Neural progenitor cell (in vitro differentiated cells): ENCODE measurements at places on chromosomes 6 and 20. TPM values are rescaled to one million over a fixed set of nuclear protein-coding genes. Genes with fewer than 3 reads are reported as not detected.

Gene ZDHHC14
- total RNA-seq = 7.1 and 14.5 TPM in 2 replicates

Gene CCN2
- 46.7 and 54.5 TPM in 2 replicates for total RNA-seq

Gene POU5F1
- 17.2 and 17.4 TPM in 2 replicates for total RNA-seq

Gene ADTRP
- total RNA-seq = not detected in 2 replicates

Gene LHFPL5
- not detected in 2 replicates for total RNA-seq

Gene TRIM15
- not detected in 2 replicates for total RNA-seq

Gene HLA-DRA
- 1.8 and 2.3 TPM in 2 replicates for total RNA-seq

Gene CST9
- not detected in 2 replicates for total RNA-seq

Gene GRM1
- total RNA-seq = 0.50 and 0.79 TPM in 2 replicates

Gene RSPH4A
- total RNA-seq = 0.59 and 0.69 TPM in 2 replicates

DNA sequence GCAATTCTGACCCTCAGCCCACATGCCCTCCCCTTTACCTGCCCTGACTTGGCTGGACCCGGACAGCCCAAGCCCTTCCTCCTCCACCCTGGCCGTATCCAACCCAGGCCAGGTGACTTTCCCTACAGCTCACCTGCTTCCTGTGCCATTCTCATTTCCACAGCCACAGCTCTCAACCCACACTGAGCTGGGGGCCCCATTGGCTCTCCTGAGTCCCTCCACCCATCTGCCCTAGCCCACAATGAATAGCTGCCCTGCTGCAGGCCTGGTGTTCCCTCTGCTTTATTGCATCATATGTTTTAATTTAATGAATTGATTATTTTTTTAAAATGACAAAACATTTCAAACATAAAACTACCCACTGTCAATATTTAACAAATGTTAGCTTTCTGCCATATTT, 118.5 kb upstream of the BACH2 start:
- H3K4me3 ChIP-seq = no peak overlapping the region
- peaks cover 19% of the 10 kb centered on the region for H3K4me1 ChIP-seq
- no peaks in the 10 kb centered on the region for H3K36me3 ChIP-seq

DNA sequence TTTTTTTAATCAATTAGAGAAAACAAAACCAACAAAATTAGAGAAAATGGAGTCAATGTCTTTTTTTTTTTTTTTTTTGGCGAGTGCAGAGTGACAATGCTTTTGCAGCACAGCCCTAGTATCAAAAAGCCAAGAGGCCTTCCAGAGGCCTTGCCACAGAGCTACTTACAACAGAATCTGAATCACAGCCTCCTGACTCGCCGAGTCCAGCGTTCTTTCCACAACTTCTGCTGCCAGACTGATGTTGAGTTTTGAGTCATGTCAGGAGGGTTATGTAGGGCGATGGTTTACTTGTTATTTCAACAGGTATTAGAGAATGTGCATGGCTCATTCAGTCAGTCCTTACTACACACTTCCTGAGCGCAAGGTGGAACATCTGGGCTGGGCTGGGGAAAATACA, 88.6 kb downstream of the FNDC1 start:
- no peaks in the 10 kb centered on the region for H3K27me3 ChIP-seq
- no peak overlapping the region for H3K27ac ChIP-seq
- no peaks in the 10 kb centered on the region for H3K4me1 ChIP-seq
- DNase-seq = no peak
- no peaks in the 10 kb centered on the region for H3K36me3 ChIP-seq

DNA sequence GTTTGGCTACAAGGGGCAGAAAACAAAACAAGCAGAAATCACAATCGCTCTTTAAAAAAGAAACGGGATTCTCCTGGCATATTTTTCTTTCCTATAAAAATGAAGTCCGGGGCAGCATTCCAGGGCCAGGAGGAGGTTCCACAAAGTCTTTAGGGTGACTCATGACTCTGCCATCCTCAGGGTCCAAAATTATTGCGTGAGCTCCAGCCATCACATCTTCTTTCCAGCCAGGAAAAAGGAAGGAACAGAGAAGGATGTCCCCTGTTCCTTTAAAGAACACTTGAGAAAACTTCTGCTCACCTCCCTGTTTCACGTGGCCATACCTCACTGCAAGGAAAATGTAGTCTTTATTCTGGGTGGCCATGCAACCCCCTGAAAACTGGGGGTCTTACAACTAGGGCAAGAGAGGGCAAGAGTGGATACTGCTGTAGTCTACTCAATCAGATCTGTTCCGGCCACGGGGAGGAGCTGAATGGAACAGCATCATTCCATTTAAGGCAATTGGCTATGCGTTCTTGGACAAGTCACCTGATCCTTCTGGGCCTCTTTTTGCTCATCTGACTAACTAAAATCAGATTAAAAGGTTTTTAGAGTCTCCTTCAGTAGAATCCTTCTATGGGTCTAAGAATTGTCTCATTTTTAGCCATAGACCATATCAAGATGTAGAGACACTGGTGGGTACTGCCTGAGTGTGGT, 49.4 kb downstream of the CTCFL start:
- no peak for DNase-seq
- no peaks in the 10 kb centered on the region for H3K36me3 ChIP-seq
- H3K4me1 ChIP-seq = peaks cover 30% of the 10 kb centered on the region

DNA sequence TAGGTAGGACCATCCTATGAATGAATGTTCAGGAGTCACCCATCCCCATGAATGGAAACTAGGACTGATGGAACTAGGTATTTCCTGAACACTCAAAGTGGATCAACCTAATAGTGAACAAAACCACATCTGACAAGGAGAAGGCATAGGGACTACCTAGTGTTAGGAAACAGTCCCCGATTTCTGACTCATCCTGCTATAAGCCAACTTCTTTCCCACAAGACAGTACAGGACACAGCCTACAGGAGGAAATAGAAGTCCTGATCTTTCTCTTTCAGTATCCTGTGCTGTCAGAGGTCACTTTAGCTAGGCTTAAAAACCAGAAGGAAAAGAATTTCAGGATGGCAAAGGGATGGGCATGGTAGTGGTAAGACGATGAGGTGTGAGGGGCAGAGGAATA, 19.5 kb upstream of the GMDS start:
- H3K27me3 ChIP-seq = no peaks in the 10 kb centered on the region
- no peak for DNase-seq
- no peak overlapping the region for H3K27ac ChIP-seq
- no peaks in the 10 kb centered on the region for H3K36me3 ChIP-seq

- DNase-seq = no peak
- H3K4me1 ChIP-seq = no peaks in the 10 kb centered on the region
- no peak overlapping the region for H3K27ac ChIP-seq
Measured at GRCh38 chr20:24350923-24351368, 118.5 kb upstream of the SYNDIG1 start.

GRCh38 chr6:12729467-12729866, 12.9 kb downstream of the PHACTR1 start:
- no peaks in the 10 kb centered on the region for H3K27me3 ChIP-seq
- no peak overlapping the region for H3K27ac ChIP-seq
- DNase-seq = no peak
- H3K4me1 ChIP-seq = no peaks in the 10 kb centered on the region
- H3K4me3 ChIP-seq = no peak overlapping the region
- no peaks in the 10 kb centered on the region for H3K36me3 ChIP-seq

DNA sequence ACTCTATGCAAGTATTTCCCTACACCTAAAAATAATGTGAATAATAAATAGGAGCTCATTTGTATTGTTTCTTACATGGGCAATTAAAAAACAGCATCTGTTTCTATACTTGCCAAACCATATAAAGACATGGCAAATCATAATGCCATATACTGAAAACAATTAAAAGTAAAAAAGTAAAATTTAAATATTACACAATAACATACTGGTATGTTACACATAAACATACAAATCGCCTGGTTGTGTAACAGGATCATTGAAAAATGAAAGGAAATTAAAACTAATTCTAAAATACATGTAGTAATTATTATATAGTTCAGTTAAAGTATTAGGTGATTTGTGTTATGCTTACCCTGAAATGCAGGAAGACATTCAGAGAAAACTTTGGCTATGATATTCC, 11.2 kb downstream of the NDUFAF4 start:
- H3K4me3 ChIP-seq = no peak overlapping the region
- peaks cover 4% of the 10 kb centered on the region for H3K36me3 ChIP-seq
- no peaks in the 10 kb centered on the region for H3K27me3 ChIP-seq
- H3K27ac ChIP-seq = no peak overlapping the region

DNA sequence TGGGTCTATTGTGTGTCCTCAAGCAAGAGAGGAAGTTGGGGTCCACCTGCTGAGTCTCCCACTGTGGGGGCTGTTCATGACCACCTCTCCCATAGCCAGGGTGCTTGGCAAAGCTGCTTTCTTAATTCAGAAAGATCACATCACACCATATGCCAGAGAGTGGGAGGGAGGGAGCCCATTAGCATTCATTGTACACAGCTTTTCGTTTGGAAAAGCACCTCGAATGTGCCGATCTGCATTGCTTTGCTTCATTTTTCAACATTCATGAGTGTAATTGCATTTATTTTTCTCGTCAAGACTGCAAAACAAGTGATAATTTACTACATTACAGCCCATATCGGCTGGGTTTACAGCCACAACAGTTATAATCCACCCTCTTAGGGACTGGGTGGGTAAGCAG, 327.3 kb downstream of the PTPRT start:
- no peak for DNase-seq
- no peaks in the 10 kb centered on the region for H3K36me3 ChIP-seq
- no peaks in the 10 kb centered on the region for H3K4me1 ChIP-seq
- no peak overlapping the region for H3K27ac ChIP-seq
- H3K4me3 ChIP-seq = no peak overlapping the region

DNA sequence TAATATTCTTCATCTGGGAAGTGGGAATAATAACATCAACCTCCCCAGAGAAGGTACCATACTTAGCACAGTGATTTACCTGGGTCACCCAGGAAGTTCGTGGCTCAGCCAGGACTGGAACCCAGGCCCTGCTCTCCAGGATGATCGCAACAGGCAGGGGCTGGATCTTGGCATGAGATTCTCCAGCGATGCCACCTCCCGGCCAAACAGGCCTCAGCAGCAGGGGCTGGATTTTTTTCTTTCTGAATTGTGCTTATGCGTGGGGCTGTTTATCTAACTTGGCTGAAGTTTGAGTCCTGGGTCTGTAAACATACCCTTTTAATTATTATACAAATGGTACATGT, 129.5 kb upstream of the PTPN1 start:
- DNase-seq = no peak
- no peaks in the 10 kb centered on the region for H3K4me1 ChIP-seq
- no peak overlapping the region for H3K4me3 ChIP-seq
- no peak overlapping the region for H3K27ac ChIP-seq
- H3K27me3 ChIP-seq = no peaks in the 10 kb centered on the region

DNA sequence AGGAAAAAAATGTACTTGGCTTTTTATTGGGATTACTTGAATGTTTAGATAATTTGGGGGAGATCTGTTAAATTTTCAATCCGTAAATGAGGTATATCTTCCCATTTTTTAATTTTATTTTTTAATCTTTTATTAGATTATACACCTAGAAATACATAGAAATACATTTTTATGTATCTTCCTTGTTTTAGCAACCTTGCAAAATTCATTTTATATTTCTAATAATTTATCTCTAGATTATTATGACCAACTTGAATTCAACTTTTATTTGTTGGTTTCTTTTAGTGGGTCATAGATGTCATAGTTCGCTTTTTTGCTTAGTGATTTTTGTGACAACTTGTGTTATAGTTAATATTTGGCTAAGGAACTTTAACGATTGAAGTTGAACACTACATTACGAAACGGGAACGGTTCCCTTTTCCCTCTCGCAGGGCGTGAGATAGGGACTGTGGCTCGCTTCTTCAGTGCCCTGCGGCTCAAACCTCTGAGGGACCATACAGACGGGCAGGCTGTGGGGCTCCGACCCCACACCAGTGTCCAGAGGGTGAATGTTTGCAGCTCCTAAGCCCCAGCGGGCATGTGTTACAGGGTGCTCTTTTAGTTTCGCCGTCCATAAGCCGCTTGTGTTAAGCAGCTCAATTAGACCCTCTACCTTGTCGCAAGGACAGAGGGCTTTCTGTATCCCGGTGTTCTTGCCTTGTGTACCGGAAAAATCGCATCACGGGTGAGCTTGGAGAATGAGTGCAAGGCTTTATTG, 53.8 kb downstream of the PRND start:
- no peaks in the 10 kb centered on the region for H3K27me3 ChIP-seq
- H3K36me3 ChIP-seq = no peaks in the 10 kb centered on the region
- no peaks in the 10 kb centered on the region for H3K4me1 ChIP-seq
- H3K4me3 ChIP-seq = no peak overlapping the region

DNA sequence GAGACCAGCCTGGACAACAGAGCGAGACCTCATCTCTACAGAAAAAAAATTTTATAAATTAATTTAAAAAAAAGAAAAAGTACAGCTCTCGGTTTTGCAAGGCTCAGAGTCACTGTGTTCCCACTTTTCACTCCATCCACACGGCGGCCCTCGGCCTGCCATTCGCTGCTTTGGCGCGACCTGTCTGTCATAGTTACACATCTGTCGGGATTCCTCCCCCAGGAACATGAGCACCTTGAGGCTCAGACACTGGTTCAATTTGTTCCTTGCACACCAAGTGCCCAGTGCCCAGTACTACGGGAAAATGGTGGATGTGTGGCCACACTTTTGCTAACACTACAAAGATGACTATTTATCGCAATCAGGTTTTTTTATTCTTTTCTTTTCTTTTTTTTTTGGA, 8.4 kb downstream of the CTSZ start:
- H3K4me3 ChIP-seq = no peak overlapping the region
- H3K27ac ChIP-seq = no peak overlapping the region
- H3K36me3 ChIP-seq = no peaks in the 10 kb centered on the region
- DNase-seq = no peak
- no peaks in the 10 kb centered on the region for H3K4me1 ChIP-seq

- H3K27me3 ChIP-seq = peaks cover 95% of the 10 kb centered on the region
- DNase-seq = peak; percentile 53
- peak overlapping the region; percentile 14 for H3K4me3 ChIP-seq
- H3K4me1 ChIP-seq = peaks cover 42% of the 10 kb centered on the region
- no peaks in the 10 kb centered on the region for H3K36me3 ChIP-seq
Measured at GRCh38 chr20:62482146-62482809, 6.5 kb upstream of the GATA5 start.

DNA sequence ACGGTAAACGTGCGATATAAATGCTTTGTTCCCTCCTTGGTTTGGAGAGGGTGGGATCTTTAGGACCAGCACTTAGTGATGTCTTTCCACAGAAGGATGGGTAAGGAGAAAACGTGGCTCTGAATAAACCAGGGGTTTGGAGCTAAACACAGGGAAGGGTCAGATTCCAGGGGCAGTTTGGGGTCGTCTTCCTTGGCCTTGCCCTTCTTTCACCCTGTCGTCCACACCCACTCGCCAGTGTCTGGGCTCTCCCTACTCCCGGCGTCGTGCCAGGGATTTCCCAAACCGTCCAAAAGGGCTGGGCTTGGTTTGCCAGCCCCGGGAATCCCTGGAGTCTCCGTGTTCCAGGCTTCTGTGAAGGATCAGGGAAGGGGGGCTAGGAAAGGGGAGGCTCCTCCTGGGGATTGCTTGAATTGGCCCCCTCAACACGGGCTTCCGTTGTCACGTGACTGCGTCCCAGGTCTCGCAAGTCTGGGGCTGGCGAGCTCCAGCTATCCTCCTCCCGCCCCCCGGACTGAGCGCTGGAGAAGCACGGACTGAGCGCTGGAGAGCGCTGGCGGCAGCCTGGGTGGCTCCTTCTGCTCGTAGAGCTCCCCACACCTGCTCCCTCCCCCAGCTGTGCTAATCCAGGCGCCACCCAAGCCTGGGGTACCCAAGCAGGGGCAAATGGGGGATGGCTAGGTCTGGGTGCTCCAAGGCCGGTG, 9.4 kb upstream of the ARMC12 start:
- peak; percentile 81 for DNase-seq
- H3K36me3 ChIP-seq = no peaks in the 10 kb centered on the region
- peak overlapping the region; percentile 88 for H3K4me3 ChIP-seq
- peaks cover 11% of the 10 kb centered on the region for H3K27me3 ChIP-seq
- H3K27ac ChIP-seq = peak overlapping the region; percentile 33
